ENCODE measurements at places on chromosomes 6 and 20.

GRCh38 chr6:139392794-139393193 is 18.3 kb upstream of the CITED2 start:
- no peak for DNase-seq

DNA sequence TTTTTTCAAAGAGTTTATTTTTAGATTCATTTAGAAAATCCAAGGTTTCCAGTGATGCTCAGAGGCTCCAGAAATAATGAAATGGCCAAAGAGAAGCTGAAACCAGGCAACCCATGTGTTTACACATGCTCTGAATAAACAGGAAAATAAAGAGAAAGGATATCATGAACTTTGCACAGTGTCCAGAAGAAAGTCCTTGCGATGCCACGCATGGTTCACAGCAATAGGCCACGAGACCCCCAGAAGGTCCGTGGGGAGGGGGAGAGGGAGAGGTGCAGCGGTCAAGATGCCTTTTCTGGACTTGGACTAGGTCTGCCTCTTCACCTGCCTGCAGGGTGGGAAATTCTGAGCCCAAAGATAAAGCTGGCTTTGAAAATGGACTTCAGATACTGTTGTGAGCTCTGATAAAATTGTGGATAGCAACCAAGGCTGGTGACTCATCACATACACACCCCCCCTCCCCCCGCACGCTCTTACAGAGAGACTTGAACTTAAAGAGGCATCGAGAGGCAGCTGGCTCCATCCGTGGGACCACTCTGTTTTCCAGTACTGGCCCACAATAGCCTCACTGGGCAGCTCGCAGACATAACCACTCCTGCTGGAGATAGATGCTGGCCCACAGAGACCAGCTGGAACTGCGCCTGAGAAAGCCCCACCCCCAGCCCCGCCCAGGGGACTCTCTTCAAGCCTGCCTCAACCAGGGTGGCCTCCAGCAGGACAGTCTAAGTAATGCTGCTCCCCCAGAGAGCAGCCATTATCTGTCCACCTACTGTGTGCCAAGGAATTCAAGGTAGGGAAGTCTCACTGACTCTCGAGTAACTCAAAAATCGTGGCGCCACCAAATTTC is 21.2 kb upstream of the NFATC2 start:
- DNase-seq: peak; percentile 10

DNA sequence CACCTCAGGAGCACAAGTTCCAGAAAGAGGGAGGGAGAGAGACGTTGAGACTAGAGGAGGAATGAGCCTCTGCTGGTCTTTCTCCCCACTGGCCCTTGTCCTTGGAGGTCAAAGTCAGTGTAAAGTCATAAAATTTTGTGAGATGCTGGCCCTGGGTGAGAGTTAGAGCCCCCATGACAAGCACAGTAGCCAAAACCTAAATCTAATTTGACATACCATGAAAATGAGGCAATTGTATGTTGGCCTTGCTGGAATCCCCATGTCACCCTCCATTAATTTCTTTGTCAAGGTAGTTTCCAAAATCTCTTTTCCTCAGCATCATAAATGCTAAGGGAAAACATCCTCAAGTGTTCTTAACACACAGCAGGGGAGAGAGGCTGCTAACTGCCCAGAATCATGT is 17.6 kb upstream of the NEDD9 start:
- DNase-seq: no peak

DNA sequence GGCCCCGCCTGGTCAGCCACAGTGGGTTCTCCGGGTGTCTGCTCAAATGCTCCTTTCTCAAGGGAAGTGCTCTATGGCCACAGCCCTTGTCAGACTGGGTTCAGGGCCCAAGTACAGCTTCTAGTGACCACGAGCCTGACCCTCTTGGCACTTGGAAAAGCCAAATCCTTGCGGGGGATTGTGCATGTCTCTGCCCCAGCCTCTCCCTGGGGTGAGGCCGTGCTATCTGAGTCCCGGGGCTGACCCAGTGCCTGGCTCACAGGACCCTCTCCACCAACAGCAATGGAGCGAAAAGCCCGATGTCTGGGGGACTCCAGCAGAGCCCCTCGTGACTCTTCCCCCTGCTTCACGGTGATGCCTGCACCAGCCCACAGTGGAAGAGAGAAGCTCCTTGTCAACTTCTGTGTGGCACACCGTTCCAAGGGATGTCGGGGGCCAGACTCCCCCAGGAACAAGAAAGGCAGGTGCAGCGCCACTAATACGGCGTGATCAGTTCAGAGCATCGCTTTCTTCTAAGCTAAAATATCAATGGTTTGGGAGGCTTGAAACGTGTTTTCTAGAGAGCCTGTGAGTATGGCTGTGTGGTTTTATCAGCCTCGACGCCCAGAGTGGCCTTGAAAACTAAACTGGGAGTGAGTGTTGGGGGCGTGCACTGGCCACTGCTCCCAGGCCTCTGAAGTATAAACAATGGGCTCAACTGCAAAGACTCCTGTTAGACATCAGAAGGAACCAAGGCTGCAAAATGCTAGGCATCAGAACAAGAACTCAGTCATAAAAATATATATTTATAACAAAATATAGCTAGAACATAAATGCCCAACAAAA is 51.9 kb downstream of the DLL1 start:
- DNase-seq: no peak

- no peak for DNase-seq
Measured at GRCh38 chr6:160431791-160432404, 83.7 kb downstream of the SLC22A3 start.

DNA sequence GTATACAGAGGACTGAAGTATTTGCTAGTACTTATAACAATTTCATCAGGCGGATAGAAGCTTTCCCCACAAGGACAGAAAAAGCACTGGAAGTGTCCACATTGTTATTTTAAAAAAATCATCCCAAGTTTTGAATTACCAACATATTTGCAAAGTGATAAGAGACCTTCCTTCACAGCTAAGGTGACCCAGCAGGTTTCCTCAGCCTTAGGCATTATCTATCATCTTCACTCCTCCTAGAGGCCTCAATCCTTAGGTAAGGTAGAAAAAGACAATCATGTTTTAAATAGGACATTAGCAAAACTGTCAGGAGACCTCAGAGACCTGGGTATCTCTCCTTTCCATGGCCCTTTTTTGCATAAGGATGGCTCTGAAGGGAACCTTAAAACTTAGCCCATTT is 72.5 kb upstream of the CHD6 start:
- no peak for DNase-seq

GRCh38 chr6:44076356-44077213 is 50.7 kb downstream of the MRPL14 start:
- no peak for DNase-seq

GRCh38 chr6:44309092-44309491 is 4.1 kb downstream of the AARS2 start:
- DNase-seq: no peak

GRCh38 chr6:145263778-145264211 is 471.5 kb downstream of the EPM2A start:
- DNase-seq: no peak

GRCh38 chr20:56693217-56693616 is 64.1 kb downstream of the TFAP2C start:
- no peak for DNase-seq

DNA sequence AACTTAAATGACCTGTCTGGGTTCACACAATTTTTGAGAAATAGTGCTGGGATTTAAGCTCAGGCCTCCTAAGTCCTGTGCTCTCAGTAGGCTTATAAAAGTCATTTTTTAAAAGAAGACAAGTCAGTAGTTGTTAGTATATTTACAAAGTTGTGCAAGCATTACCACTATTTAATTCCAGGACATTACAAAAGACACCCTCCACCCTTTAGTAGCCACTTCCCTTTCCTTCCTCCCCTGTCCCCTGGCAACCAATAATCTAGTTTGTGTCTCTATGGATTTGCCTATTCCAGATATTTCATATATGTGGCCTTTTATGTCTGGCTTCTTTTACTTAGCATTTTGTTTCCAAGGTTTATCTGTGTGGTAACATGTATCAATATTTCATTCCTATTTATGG is 37.6 kb downstream of the HMGN3 start:
- no peak for DNase-seq

GRCh38 chr6:15897063-15897876 is 231.6 kb upstream of the MYLIP start:
- DNase-seq: no peak

GRCh38 chr6:146887447-146888077 is 288.8 kb downstream of the ADGB start:
- no peak for DNase-seq

- no peak for DNase-seq
Measured at GRCh38 chr6:29516108-29516507, 28.4 kb upstream of the MAS1L start.

GRCh38 chr6:52595000-52595795 is 18.3 kb upstream of the TRAM2 start:
- peak; percentile 33 for DNase-seq

GRCh38 chr20:49452011-49452482 is 30.4 kb downstream of the KCNB1 start:
- no peak for DNase-seq

- DNase-seq: no peak
Measured at GRCh38 chr6:74785236-74785635, 420.6 kb downstream of the COL12A1 start.

- DNase-seq: no peak
Measured at GRCh38 chr20:36653456-36653855, 7.5 kb upstream of the SLA2 start.

DNA sequence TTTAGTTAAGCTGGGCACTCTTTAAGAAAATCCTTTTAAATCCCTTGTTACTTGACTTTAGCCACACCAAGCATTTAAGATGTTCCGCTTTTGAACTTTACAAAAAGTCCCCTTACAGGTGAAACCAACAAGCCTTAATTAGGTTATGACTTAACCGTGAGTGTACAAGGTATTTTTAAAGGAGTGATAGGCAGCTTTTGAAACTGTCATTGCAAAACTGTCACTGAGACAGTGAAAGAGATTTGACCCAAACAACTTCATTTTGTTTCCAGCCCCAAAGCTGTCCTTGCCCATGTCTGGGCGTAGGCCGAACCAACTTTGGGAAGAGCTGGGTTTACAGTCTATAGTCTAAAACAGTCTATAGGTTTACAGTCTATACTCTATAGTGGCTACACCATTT is 305.4 kb downstream of the FARS2 start:
- no peak for DNase-seq

DNA sequence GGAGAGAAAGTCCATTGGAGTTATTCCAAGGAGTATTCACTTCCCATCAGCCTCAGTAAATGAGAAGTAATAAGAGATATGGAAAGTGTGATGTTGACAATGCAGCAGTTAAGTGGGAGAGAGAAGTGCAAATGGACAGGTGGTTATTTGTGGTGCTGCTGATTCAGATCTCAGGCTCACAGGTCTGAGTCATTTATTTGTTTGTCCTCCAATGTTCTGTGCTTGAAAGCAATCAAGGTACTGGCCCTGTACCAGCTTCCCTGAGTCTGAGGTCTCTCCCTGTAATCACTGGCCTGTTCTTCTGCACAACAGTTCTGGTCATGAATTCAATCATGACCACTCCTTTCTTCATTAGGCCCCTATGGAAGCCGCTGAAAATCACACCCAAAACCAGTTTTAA is 827.7 kb downstream of the MAFB start:
- no peak for DNase-seq

DNA sequence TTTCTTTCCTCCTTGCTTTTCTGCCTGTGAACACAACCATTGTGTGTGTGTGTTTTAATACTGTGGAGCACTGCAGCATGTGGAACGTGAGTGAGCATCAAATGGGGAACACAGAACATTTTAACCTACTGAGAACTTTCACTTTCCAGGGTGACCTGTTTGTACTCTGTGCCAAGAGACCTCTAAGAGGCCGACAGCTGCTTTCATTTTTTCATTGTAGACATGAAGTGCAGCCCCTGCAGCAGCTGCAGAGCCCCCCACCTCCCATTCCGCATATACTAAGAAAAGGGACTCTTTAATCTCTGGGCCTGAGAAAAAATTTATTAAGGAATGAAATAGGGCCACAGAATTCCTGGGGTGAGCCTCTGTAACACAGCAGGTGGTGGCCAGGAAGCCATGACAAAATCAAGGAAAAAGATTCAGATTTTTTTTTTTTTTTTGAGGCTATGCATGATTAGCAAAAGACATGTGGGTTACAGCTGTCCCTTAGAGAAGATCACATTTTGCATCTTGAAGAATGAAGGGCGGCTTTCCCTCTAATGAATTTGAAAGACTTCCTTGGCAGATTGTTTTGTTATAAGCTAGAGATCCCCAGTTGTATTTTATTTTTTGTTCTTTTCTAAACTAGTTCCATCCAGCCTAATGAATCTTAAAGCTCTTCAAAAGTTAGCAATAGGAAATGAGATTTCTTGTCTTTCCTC is 503.4 kb downstream of the CD109 start:
- no peak for DNase-seq

- DNase-seq: peak; percentile 94
Measured at GRCh38 chr20:33475381-33476152, 14.3 kb upstream of the CBFA2T2 start.

- no peak for DNase-seq
Measured at GRCh38 chr6:36826520-36827227, 12.6 kb downstream of the CPNE5 start.

DNA sequence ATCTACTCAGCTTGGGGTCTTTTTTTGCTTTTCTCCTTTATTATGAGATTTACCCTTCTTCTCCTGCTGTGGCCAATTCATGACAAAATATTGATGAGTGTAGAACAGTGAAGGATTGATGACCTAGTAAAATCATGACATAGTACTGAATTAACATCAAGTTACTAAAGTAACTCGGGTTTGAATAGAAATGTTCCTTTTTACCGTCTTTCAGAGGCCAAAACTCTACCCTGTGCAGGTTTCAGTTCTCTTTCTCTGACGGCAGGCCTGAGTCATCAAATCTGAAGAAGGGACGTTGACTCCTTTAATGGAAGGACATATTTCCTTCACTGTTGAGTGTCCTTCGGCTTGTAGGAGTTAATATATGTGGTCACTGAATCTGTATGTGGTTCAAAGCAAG is 80.7 kb downstream of the RREB1 start:
- no peak for DNase-seq

DNA sequence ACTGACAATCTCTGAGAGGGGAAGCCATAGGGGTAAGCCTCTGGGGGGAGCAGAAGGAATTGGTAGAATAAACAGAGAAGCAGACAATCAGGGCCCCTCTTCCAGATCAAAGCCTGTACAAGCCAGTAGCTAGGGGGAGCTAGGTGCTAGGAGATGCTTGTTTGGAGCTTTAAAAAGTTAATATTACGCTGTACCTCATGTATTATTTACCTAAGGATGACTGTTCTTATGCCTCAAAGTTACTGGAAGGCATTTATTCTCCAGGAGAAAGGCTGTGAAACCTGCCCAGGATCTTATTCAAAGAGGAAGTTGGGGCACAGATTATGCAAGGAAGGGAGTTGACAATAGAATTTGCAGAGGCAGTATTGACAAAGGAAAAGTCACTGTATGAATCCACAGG is 111.8 kb upstream of the SLC35F1 start:
- no peak for DNase-seq

DNA sequence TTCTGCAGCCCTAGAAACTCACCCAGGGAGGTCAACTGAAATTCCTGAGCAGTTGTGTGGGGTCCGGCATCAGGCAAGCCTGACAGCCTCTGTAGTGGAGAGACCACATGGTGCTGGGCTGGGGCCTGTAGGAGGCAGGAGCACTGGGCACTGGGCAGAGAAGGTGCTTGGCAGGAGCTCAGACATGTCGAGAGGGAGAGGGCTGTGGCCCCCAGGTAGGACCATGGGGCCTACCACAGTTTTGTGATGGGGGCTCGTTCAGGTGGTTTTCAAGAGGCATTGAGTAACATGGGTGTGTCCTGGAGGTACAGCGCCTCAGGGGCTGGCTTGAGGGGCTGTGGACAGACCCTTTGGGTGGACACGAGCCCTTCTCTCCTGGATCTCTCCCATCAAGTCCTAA is 15.9 kb downstream of the SLC22A23 start:
- DNase-seq: no peak

Data from NCI-H146 (cell line).